ENCODE measurements at places on chromosomes 7 and 10. TPM values are rescaled to one million over a fixed set of nuclear protein-coding genes. Genes with fewer than 3 reads are reported as not detected.

- no peak for DNase-seq
These were observed 70.7 kb downstream of the C10orf105 start for GRCh38 chr10:71648933-71649320.

- DNase-seq, result no peak
These were observed 282.7 kb downstream of the HTR7 start for GRCh38 chr10:90575125-90575524.

ADAM22 gene
- 1.5 TPM for total RNA-seq

GRCh38 chr7:53214463-53214862 is 179.0 kb downstream of the POM121L12 start:
- no peak for DNase-seq

DNA sequence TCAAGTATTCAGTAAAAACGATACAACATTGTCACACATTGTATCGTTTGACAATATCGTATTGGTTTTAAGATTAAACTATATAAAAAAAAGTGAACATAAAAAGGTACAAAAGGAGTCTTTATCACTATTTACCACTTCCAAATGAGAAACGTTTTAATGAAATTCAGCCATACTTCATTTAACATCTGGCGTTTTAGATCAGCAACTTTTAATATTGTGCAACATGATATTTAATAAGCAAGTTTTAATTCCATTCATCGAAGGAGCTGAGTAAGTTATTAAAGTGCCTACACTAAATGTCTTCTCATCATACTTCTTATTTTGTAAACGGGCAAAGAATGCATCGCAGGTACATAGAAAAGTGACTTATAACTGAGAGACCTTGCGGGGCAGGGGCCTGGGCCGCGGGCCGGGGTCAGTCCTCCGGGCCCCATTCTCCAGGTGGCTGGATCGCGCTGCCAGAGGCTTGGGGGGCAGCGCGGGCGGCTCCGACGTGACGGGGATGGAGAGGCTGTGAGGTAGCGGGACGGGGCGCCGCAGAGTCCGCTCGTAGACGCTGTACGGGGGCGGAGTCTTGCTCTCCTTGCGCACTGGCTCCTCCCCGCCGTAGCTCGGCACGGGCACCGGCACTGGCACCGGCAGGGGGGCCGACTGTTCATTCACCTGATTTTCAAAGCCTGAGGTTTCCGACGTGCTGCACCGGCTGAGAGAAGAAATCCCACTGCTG is 165.8 kb upstream of the IMMP2L start:
- DNase-seq, result no peak

POU6F2 gene
- total RNA-seq, result 0.45 TPM

DNA sequence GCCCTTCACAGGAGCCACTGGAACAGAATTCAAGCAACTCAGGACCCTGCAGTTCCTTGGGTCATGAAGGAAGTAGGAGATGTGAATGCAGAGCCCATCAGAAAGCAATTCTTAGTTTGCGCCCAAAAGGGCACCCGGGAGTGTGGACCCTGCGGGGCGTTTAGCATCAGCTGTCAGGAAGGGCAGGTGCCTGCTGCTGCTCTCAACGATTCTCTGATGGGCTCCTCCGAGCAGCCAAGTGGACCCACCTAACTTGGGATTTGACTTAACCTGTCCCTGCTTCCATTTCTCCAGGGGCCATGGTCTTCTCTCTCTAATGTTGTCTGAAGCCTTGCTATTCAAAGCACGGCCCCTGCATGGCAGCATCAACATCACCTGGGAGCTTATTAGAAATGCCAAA is 17.1 kb downstream of the CPA5 start:
- DNase-seq, result no peak

ANXA8 gene
- 0.55 TPM for total RNA-seq

- DNase-seq, result no peak
These were observed 23.8 kb upstream of the RBM20 start for GRCh38 chr10:110620398-110620719.

- peak; percentile 86 for DNase-seq
These were observed 69.0 kb downstream of the TAF3 start for GRCh38 chr10:7887174-7887816.

ADRB1 gene
- total RNA-seq, result 0.62 TPM

DNA sequence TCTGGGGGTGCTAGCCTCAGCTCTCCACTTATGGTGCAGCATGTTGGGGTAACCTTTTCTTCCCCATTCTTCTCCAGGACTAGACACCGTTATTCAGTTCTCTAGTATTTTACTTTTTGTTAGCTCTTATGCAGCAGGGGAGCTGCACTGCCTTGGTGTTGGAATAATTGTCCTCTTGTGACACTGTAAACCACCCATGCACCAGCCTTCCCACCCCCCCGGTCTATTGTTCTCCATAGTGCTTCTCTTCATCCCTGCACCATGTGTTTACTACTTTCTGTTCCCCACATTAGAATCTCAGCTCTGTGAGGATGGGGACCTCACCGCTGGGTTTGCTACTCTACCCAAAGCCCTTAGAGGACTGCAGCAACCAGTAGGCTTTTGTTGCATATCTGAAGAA is 230.7 kb downstream of the RPS24 start:
- DNase-seq, result no peak

DNA sequence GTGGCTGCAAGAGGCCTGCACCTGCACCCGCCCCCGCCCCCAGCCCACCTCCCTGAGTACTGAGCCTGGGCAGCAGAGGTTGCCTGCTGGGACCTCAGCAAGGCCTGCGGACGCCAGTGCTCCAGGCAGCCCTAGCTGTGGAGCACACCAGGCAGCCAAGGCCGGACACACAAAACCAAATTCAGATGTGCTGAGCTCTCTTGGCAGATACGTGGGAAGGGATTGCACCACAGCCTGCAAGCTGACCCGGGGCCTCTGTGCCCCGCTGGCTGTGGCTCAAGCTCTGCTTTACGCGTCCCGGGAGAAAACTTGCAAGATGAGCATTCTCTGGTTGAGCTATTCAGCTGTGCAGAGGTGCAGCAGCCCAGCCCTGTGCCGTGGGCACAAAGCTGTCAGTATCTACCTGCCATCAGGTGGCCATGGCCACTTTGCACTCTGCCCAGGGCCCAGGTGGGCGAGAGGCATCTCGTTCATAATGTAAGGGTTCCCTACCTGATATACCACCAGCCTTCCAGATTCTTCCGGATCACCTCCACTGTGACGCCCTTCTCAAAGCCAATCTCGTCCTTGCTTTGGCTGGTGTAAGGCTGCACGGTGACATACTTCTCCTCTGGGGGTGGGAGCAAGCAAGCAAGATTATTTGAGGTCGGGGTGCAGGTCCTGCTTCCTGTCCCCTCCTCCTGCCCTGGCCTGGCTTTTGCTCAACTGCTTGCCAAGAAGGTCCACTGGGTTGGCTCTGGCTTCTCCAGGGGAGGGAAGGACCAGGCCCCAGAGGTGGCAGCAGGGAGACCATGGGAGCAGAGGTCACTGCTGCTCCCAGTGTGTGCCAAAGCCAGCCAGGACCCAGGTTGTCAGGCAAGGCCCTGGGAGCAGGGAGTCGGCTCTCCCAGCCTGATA is 123.4 kb downstream of the NEURL1 start:
- DNase-seq, result no peak

DNA sequence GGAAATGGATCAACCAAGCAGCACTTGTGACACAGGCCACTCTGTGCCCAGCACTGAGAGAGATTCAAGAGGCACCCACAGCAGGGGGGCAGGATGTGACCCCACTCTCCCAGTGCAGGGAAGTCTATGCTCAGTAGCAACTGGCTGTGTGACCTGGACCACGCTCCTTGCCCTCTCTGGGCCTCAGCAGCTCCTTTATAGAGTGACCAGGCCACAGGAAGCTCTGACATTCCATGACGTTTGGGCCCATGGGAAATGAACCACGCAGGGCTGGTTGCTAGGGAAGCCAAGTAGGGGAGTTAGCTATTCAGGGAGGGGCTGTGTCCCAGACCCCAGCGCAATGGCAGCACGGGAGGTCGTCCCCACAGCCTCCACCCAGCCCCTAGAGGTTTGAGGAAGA is 232.6 kb downstream of the USP6NL start:
- no peak for DNase-seq

INA gene
- total RNA-seq, result 26.9 TPM

- DNase-seq, result no peak
These were observed 61.7 kb upstream of the NPTX2 start for GRCh38 chr7:98555403-98555802.

DNA sequence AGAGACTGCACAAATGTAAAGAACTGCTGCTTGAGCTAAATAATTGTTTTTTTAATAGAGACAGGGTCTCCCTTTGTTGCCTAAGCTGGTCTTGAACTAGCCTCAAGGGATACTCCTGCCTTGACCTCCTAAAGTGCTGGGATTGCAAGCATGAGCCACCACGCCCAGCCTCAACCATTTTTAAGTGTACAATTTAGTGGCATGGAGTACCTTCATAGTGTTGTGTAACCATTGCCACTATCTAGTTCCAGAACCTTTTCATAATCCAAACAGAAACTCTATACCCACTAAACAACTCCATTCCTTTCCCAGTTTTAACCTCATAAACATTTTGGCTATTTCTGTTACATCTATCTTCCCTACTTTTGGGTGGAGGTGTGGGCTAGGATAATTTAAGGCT is 6.7 kb downstream of the EIF4H start:
- DNase-seq, result no peak

DNA sequence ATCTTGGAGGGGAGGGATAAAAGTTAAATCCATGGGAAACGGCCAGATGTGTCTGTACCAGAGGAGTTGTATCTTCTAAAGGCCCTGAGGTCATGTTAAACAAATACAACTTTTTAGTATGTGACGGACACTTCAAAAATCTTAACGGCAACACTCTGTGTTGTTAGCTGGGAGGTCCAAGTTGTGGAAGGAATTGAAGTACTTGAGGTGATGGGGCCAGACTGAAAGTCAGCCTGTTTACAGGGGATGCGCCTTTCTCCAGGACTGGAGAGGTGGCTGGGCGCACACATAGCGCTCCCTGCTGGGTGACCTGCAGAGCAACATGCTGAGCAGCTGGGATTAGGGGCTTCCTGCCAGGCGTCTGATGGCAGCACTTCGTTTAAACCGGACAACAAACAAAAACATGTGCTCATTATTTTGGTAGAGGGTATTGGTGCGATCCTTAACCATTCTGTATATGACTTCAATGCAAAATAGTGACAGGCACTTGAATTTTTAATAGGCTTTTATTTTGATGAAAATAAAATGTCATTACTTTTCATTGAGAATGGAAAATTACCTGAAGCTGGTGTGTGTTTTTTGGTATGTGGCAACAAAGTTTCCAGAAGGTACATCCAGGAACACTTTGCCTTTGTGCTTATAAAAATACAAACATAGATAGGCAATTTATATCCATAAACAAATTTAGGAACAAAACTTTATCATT is 198.2 kb downstream of the MLLT10 start:
- peak; percentile 54 for DNase-seq

- no peak for DNase-seq
These were observed 62.8 kb upstream of the PRKCQ start for GRCh38 chr10:6642876-6643275.

DNA sequence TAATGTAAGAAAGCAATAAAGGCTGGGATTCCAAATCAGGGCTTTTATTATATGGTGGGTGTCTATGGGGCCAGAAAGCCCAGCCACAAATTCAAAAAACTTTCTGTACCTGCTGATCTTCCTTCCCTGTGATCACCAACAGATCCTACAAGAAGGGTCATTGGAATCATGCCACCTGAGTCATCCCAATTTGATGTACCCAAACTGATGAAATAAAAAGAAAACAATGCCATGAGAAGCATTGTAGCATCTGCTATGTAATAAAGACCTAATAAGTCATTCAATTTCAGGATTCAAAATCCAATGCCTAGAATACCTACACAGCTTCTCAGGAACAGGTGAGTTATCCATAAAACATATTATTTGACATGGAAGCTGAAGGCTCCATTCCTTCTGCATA is 228.8 kb downstream of the DKK1 start:
- DNase-seq, result no peak

FBXO24 gene
- 0.52 TPM for total RNA-seq

MKI67 gene
- total RNA-seq, result 4.6 TPM

DNA sequence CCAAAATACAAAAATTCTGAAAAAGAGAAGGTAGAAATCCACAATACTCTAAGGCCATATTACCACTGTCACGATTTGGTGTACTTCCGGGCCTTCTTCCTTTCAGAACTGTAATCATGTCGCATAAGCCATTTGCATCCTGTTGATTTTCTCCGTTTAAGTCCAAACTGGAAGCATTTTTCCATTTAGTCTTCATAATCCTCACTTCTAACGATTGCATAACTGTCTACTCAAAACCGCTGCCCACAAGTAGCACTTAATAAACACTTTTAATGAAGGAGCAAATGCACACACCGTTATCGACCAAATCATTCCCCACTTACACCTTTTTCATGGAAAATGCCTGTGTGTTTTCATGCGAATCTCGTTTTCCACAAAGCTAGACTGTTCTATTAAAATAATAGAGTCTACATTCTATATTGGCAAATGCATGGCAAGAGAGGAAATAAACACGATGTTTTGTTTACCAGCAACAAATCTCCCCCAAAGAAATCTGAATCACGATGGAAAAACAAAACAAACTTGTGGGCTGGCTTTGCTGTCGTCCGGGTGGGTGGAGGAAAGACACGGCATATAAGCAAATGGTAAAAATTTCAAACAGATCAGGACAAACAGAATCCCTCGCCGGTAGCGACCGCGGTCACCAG is 1.0 kb downstream of the ATE1 start:
- peak; percentile 14 for DNase-seq

DNA sequence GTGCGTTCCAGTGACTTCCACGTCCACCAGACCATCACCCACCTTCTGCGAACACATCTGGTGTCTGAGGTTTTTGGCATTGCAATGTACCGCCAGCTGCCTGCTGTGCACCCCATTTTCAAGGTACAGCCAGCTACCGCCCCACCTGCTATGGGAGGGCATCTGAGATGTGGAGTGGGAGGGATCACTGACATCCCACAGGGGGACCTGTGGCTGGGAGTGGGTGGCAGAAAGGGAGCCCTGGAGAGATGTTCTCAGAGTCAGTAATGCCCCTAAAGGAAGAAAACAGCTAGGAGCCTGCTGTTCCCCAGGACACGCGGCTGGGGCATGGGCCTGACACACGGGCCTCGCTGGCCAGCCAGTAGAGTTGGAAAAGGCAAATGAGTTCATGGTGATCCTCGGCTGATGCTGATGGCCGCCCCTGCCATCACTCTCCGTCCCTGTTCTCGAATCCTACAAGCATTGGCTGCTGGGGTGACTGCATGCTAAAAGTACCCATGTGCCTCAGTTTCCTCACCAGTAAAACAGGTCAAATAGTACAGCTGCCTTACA is 66.6 kb downstream of the ALOX5 start:
- DNase-seq, result no peak

WNT8B gene
- total RNA-seq, result not detected

- DNase-seq, result no peak
These were observed 1.9 kb upstream of the INSYN2A start for GRCh38 chr10:127198307-127198706.

KCNK18 gene
- not detected for total RNA-seq

GRCh38 chr7:17638727-17639126 is 301.6 kb downstream of the SNX13 start:
- peak; percentile 56 for DNase-seq

DNA sequence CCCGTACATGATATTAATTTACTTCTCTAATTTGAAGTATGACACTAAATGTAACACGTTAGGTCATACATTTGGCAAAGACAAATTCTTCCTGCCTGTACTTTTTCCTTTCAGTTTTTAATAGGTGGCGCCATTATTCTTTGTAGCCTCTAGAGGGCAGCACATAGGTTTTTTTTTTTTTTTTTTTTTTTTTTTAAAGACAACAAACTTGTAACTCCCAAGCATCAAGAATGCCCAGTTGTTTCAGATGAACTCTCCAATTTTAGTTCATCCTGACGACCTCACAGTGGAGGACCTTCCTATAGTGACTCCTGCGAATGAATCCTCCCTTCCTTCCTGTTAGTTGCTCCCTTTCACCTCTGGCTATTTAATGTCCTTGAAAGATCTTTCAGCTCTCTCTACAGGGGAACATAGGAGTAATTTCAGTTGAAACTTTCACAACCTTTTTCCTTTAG is 139.3 kb upstream of the HDAC9 start:
- DNase-seq, result peak; percentile 15
